ENCODE measurements at places on chromosomes 1 and 21. TPM values are rescaled to one million over a fixed set of nuclear protein-coding genes. Genes with fewer than 3 reads are reported as not detected.
A peak's percentile ranks its signal among the peaks of the same experiment; 100 is the strongest.

SPRR1B gene
- 15.1 TPM for total RNA-seq

- no peak for ATAC-seq
These were observed 284.6 kb downstream of the PTBP2 start for GRCh38 chr1:97006044-97006661.

LYPD8 gene
- total RNA-seq, result not detected

DNA sequence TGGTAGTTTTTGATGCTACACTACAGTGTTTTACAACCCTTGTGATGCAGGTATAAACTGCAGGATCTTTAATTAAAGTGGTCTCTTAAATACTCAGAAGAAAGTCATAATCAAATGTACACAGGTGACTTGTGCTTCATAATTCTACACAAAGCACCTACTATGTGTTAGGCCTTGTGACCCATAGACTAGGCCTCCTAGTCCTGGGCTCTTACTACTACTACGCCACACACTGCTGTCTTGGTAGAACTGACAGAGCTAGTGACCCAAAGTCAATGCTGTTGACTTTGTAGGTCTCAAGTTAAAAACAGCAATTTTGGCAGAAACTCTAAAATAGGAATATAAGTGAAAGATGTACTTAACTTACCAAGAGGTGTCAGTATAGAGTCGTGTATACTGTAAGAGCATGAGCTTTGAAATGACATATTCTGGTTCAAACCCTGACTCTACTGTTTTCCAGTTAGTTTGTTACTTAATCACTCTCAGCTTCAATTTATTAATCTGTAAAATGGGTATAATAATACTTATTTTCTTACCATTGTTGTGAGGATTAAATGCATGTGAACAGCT lies 48.6 kb upstream of the LMO4 start:
- no peak for ATAC-seq

- no peak for ATAC-seq
These were observed 36.5 kb downstream of the EVA1C start for GRCh38 chr21:32448803-32449594.

DNA sequence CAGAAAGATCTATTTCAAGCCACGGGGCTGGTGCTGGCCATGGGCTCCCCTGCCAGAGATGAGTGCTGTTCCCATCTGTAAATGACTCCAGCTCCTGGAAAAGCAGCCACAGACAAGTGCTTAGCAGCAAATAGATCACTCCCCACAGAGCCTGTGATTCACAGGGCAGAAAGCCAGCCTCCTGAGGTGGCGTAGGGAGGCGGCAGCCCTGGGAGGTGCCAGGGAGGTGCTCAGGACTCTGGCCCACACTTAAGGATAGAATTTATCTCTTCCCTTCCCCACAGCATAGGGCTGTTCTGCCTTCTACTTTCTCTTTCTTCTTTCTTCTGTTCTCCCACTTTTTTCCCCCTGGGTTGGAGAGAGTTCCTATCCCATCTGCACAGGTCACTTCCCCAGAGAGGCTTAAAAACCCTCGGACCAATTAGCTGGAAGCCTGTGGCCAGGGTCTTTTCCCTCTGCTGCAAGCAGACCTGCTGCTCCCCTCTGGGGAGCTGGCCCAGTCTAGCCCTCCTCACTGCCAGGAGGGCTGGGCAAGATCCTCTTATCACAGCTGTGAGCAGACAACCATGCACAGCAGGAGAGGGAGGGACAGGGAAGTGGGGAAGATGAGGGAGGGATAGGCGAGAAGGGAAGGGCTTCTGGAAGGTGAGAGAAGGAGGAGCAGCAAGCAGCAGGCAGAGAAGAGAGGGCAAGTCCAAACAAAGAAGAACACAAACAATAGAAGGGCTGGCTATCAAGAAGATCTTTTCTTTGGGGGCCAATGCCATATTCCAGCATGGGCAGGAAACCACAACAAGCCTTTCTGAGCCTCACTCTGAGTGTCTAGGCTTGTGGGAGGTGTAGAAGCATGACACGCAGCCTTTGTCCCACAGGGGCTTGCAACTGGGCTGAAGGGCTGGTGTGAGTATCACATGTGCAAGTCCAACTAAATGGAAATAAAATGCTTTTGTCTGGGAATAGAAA lies 41.0 kb downstream of the KCND3 start:
- ATAC-seq, result peak; percentile 77
